ENCODE measurements at places on chromosomes 7 and 10.

GRCh38 chr10:49310460-49310859 lies 11.5 kb downstream of the C10orf71 start:
- no peak for DNase-seq

GRCh38 chr7:98133181-98133580 lies 26.5 kb downstream of the LMTK2 start:
- DNase-seq = no peak

DNA sequence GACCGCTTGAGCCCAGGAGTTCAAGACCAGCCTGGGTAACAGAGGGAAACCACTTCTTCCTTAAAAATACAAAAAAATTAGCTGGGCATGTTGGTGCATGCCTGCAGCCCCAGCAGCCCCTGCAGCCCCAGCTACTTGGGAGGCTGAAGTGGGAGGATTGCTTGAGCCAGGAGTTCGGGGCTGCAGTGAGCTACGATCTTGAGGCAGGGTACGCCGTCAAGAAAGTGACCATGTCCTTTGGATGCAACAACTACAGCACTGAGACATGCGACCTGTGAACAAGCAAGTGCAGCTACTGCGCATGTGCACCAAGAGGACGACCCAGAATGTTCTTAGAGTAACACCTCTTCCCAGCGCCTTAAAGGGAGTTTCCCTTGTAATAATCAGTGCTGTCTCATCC lies 66.6 kb upstream of the ZNF479 start:
- no peak for DNase-seq

DNA sequence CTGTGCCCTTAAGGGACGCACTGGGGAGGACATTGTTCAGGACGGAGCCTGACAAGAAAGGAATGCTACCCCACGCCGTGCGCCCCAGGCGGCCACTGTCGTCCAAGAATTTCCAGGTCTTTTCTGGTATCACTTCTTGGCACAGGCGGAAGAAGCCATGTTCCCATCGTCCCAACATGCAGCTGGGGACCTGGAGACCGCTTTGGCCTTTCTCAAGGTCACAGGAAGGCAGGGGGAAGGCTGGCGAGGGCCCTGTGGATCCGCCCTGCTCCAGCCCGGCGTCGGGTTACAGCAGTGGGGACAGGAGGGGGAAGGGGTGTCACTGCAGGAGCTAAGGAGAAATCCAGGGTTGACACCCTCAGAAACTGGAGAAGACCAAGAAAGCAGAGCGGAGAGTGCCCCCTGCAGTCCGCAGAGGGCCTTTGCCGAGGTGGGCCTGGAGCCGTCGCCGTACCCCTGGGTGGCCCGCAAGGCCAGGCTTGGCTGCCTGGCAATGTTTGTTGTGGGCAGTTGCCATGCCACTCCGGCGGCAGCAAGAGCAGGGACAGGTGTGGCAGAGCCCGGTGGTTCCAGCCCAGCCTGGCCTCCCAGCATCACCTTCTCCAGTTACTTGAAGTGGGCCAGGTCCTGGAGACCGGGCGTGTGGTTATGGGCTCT lies 104.1 kb downstream of the LHPP start:
- DNase-seq = peak; percentile 41

DNA sequence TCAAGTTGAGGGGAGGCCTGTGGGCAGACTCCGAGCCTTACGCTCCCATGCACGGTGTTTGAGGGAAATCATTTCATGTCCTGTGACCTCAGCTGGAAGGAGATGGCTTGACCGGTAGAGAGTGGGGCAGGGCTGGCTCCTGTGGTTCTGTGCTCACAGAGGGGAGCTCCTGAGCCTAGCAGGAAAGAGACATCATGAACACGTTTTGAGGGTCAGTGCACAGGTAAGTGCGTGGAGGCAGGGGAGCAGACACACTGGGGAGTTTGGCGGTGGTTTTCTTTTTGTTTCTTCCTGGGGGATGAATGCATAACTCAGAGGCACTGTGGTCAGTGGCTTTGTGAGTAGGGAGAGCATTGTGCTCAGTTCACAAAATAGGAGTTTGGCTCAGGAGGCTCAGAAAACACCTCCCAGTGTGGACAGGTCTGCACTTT lies 22.5 kb downstream of the ADCY1 start:
- DNase-seq = no peak

- no peak for DNase-seq
These were observed 1.8 kb downstream of the PARP12 start for GRCh38 chr7:140060788-140061606.

GRCh38 chr7:95549818-95550529 lies 46.3 kb downstream of the PDK4 start:
- DNase-seq = peak; percentile 20

Measured in HuH-7.5 (cell line).